Stimulated activated CD4-positive, alpha-beta T cell treated with anti-CD3 and anti-CD28 coated beads, TNF-alpha, amount 100 ng/mL, for 24 hours (primary cell): ENCODE measurements at places on chromosomes 6 and 20.

GRCh38 chr6:119476554-119476953, 127.0 kb upstream of the MAN1A1 start:
- no peak for DNase-seq

DNA sequence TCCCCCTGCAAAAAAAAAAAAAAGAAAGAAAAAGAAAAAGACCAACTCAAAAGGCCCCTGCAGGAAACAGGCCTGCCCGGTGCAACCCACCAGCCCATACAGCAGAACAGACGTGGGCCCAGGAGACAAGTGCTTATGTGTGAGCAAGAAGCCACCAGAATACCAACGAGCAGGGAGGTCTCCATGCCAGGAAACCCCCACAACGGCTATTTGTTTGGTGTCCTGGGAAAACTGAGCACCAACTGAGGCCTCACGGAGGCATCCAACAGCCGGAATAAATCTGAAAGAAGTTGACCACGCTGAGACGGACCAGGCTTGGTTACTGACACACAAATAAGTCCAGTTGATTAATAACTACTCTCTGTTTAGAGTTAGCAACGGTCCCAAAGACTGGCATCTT, 29.7 kb downstream of the PTPRT start:
- no peak for DNase-seq

DNA sequence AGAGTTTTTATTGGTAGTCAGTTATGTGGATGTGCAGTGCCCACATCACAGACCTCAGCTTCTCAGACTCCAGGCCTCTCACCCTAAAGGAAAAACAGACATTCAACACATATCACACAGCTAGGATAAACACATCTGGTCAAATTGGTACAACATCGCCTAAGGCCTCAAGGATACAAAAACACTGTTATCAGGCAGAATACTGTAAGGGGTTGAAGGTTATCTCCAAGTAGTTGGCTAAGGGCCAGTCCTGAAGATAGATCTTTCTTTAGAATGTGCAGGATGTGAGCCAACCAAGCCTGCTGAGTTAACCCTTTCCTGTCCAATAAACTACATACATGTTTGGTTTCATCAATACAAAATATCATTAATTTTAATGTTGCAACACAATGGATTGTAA, 308.4 kb upstream of the GJE1 start:
- no peak for DNase-seq

GRCh38 chr20:51461306-51461705, 81.2 kb downstream of the NFATC2 start:
- no peak for DNase-seq

DNA sequence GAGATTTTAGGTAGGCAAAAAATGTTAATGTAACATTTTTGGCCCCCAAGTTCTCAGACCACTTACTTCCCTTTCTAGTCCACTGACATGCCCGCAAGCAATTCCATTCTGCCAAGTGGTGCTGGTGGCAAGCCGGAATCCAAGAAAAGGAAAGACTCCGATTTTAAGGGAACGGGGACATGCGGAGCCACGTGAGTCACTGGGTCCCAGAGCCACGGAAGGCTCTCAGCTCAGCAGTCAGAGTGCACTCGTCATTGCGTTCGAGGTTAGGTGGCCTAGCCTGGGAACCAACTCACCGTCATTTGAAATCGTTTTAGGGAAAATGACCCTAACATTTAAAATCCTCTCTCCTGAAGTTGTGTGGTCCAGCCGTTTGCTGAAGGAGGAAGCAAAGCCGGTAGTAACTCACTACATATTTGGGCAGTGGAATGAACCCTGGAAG, 711 bp upstream of the SIRT5 start:
- DNase-seq = no peak

GRCh38 chr6:79269877-79270276, 35.4 kb upstream of the HMGN3 start:
- no peak for DNase-seq

- DNase-seq = no peak
Measured at GRCh38 chr6:28979679-28980078, 25.4 kb downstream of the ZNF311 start.

- no peak for DNase-seq
Measured at GRCh38 chr6:82268301-82268846, 20.8 kb upstream of the IBTK start.

DNA sequence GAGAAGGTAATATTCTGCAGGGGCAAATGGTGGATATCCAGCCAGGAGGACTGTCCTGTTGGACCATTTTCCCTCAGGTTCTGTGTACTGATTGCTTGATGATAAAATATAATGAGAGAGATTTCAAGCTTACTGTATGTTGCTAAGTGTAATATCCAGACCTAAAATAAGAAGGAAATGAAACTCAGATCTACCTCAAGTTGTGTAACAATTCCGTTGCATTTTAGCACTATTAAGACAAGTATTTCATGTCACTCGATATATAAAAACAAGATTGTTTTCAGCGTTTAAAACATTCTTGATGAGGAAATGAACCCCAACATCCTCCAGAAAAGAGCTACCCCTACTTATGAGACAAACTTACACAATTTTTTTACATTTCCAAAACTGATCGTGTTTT, 57.2 kb downstream of the RGS17 start:
- no peak for DNase-seq

DNA sequence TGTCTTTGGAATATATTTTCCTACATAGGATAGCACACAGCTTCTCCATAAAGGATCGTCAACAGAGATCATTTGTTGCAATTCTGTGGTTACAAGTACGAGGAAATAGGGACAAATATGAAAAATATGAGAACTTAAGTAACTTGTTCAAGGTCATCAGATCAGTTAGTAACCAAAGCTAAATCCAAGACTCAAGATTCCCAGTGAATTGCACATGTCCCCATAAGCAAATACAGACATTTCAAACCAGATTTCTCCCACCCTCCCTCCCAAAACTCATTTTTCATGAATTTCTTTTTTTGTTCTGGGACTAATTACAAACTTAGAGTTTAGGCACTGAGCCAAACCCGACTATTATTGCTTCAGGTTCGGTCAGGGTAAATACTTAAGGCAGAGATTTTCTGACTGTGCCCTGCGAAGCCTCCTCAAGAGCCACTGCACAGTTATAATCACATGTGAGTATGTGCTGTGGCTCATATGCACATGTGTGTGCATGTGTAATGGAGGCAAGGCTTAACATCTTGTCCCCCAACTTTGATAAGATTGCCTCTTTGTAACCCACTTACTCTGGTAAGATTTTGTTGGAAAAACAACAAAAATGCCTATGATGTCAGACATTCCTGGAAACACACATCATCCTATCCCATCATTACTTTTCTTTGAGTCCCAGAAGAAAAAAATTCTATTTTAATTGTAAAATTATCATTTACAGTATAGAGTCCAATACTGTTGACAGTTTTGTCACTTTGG, 216.2 kb downstream of the CD83 start:
- no peak for DNase-seq

DNA sequence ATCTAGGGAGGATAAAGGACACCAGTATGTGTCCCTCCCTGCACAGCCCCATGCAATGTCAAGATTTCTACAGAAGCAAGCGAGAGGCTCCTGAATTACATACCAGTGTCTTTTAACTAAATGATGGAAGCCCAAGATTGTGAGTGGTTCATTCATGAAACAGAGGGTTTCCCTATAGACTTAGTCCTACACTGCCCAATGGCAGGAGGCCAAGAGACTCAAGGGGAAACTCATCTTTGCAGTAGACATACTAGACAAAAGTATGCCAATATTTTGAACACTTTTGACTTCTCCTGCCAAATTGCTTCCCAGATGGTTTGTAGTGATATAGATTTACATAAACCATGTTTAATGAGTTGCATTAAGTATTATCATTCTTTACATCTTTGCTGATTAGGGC, 557.2 kb upstream of the JAG1 start:
- no peak for DNase-seq

- no peak for DNase-seq
Measured at GRCh38 chr6:116267836-116268588, 11.7 kb downstream of the TSPYL1 start.

GRCh38 chr6:108627692-108628550, 67.2 kb downstream of the FOXO3 start:
- no peak for DNase-seq

DNA sequence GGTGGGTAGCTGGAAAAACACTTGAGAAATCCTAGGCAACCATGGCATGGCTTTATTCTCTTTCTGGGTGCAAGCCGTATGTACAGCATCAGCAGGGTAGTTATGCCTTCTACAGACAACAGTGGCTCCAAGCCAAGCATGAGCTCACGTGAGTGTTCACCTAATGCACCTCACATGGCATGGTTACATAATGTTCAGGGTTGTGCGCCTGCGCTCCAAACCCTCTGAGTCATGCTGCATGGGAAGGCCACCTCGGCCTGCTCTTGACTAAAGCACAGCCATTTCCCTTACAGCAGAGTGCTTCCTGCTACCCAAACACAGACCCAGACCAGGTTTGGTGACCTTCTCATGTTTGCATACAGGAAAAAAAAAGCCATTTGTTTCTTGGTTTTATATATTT, 96.2 kb downstream of the VIP start:
- no peak for DNase-seq

- no peak for DNase-seq
Measured at GRCh38 chr6:42294759-42295158, 77.1 kb upstream of the MRPS10 start.

GRCh38 chr6:38215225-38215624, 395.7 kb downstream of the ZFAND3 start:
- no peak for DNase-seq

DNA sequence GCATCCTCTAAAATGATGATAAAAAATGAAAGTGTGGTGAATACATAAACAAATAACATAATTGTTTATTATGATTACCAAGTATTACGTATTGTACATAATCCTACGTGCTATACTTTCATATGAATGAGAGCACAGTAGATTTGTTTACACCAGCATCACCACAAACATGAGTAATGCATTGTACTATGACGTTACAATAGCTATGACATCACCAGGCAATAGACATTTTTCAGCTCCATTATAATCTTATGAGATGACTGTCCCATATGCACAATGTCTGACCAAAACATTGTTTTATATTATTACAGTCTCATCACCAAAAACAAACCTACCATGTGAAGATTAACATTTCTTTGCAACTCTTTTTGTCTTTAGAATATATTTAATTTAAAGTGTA, 225.7 kb upstream of the TENT5A start:
- no peak for DNase-seq
